ENCODE measurements at places on chromosomes 6 and 20.

- no peak for DNase-seq
Measured at GRCh38 chr20:1983301-1983700, 10.6 kb downstream of the PDYN start.

- no peak for DNase-seq
Measured at GRCh38 chr6:125210667-125211066, 57.1 kb downstream of the TPD52L1 start.

- no peak for DNase-seq
Measured at GRCh38 chr6:16737925-16738324, 23.3 kb downstream of the ATXN1 start.

DNA sequence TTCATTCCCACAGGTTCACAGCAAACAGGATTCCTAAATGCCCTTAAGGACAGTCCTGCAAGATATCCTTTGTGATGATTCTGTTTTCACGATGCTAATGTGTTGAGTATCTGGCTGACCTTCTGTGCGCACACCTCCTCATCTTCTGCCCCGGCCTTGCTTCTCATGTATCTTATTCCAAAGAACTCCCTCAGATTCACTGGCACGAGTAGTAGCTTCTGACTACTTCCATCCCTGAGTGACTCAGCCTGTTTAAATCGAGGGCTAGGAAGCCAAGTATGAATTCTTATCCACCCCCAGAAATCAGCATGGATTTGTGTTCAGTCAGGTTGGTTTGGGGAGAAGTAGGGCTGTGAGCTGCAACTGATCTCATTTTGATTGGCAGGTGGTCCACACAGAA is 190.2 kb upstream of the SNX9 start:
- no peak for DNase-seq

DNA sequence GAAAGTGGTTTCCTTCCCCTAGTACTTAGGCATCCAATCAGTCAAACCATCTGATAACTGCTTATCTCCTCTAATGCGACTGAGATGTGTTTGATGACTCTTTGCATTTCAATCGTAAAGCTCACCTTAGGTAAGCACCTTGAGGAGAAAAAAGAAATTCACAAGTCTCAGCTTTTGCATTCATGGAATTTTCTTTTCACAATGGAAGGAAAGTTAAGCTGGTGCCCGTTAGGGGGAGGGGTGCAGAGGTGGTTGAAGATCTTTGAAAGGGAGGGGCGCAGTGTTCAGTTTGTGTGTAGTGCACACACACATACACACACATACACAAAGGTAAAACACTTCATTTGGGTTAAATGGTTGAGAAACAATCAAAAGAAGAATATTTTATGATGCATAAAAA is 87.1 kb upstream of the SALL4 start:
- no peak for DNase-seq

DNA sequence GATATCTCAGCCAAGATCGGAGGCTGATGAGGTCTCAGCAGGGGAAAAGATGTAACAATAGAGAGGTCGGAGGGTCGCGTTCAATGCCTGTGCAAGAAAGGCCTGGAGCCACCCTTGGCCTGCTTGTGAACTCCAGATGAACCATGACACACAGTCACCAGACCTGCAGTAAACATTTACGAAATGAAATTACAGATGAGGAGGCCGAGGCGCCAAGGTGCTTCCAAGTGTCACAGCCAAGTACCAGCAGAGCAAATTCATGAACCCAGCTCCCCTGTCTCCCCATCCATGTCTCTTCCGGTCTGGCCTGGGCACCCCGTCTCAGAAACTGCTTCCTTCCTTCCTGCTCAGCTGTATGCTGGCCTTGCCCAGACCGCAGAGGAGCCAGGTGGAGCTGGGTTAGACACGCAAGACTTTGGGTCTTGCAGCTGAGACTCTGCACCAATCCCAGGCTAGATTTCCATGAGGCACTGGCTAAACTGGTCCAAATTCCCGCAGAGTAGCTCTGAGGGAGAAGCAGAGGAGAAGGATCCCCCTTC is 48.1 kb downstream of the CHMP4B start:
- DNase-seq: no peak

- DNase-seq: no peak
Measured at GRCh38 chr6:5287205-5287965, 26.1 kb downstream of the FARS2 start.

- DNase-seq: no peak
Measured at GRCh38 chr20:4691753-4692152, 30.0 kb upstream of the PRND start.

DNA sequence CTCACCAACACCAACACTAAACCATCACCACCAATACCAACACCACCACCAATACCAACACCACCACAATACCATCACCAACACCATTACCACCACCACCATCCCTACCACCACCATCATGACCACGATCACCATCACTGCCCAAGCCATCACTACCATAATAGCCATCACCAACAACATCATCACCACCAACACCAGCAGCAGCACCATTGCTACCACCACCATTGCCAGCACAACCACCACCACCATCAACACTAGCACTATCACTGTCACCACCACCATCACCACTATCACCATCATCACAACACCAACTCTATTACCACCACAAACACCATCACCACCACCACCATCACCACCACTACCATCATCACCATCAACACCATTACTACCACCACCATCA is 53.0 kb downstream of the TMEM242 start:
- no peak for DNase-seq

DNA sequence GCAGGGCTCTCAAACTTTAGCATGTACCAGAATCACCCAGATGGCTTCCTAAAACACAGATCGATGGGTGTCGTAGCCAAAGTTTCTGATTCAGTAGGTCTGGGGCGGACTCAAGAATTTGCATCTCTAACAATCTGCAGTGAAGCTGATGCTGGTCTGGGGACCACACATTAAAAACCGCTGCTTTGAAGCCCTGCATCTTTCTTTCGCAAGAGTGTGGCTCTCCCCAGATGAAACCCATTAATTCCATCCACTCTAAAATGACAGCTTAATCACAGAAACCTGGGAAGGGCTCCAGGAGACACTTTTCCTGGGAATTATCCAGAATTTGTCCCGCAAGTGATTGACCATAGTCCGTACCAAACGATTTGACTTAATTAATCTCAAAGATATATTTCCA is 319.8 kb upstream of the PLCB4 start:
- DNase-seq: no peak

DNA sequence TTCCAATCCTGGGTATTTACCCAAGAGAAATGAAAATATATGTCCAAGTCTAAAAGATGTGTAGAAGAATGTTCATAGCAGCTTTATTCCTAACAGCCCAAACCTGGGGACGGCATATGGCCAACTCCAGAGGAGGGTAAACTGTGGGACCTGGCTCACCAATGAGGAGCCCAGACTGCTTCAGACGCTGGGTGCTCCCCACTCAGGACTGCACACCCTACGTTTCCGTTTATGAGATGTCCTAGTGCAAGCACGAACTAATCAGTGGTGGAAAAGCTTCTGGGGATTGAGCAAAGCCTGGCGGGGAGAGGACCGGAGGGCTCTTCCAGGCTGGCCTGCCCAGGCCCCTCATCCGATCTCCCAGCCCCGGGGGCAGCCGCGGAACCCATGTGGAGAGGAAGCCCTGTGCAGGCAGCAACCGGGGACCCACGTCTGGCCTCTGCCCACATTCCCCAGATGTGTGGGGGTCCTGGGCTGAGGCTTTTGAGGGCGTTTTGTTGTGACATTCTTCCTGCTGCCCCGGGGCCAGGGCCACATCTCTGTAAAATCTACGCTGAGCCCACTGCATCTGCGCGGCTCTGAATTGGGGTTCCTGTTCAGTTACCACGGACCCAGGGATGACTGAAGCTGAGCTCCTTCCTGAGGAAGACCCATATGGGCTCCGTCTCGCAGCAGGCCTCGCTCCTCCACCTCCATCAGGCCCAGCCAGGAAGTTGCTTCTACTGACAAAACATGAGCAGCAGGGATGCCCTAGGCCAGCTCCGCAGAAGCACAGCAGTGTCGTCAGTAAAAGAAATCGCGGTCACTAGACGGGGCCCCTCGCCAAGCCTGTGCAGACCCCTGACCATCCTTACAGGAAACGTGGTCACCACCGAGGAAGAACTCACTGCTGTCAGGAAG is 188.0 kb downstream of the DLL1 start:
- DNase-seq: no peak

DNA sequence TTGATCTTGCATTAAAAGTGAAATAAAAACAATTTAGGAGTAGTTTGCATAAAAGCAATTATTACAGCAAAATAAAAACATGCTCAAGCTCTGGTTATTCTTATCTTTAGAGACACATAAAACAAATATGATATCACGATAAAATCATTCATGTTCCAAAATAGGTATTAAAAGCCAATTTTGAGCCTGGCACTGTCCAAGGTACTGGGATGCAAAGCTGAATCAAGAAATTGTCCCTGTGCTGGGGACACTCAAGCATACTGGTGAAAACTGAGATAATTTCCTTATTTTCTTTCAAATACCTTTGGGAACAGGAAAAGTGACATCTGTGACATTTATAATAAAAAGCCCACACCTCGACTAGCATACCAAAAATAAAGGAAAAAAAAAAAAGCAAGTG is 931 bp upstream of the MTCL3 start:
- DNase-seq: no peak

- no peak for DNase-seq
Measured at GRCh38 chr6:22401932-22402331, 105.1 kb upstream of the PRL start.

GRCh38 chr6:43673444-43674084 is 14.0 kb downstream of the MRPS18A start:
- DNase-seq: no peak

All from Calu3 (cell line).